ENCODE measurements at places on chromosomes 11 and 22. TPM values are rescaled to one million over a fixed set of nuclear protein-coding genes. Genes with fewer than 3 reads are reported as not detected.

QSER1 gene
- 0.66 TPM for polyA plus RNA-seq

DNA sequence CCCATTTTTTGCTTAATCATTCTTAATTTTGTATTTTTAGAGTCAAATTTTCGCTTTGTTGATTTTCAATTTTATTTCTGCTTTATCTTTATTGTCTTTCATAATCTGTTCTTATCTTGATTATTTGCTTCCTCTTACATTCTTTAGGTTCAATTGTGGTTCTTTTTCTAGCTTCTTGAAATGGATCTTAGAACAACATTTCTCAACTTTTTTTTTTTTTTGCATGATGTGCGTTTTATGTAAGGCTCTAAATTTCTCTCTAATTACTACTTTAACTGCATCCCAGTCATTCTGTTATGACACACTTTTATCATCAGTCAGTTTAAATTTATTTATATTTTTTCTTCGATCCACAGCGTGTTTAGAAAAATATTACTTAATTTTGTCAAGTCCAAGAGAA lies 65.2 kb upstream of the PARVA start:
- no peak overlapping the region for H3K4me3 ChIP-seq
- H3K27ac ChIP-seq, result no peak overlapping the region
- DNase-seq, result no peak
- no peaks in the 10 kb centered on the region for H3K27me3 ChIP-seq

HBB gene
- polyA plus RNA-seq, result 4.4 TPM

DNA sequence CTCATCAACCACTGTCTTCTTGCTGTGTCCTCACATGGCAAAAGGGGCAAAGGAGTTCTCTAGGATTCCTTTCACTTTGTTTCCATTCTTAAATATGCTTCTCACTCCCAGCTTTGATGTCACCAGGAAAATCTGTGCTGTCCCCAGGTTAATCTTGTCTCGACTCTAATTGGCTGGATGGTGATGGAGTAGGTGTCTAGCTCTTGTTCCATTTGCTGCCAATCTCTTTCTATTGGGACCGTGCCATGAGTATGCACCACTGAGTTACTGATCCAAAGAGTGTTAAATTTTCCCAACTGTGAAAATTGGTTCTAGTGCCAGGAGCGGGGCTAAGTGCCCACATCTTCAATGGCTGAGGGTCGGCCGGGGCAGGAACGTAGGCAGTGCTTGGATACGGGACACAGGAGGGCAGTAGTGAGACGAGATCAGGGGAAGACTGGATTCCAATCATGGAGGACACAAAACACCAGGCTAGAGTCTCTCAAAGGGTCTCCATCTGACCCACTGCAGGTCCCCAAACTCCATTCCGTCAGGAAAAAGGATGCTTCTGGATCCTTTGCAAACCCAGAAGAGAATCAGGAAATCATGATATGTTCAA lies 47.7 kb upstream of the CSNK2A3 start:
- no peaks in the 10 kb centered on the region for H3K36me3 ChIP-seq
- DNase-seq, result no peak
- no peaks in the 10 kb centered on the region for H3K4me1 ChIP-seq
- no peaks in the 10 kb centered on the region for H3K27me3 ChIP-seq

DNA sequence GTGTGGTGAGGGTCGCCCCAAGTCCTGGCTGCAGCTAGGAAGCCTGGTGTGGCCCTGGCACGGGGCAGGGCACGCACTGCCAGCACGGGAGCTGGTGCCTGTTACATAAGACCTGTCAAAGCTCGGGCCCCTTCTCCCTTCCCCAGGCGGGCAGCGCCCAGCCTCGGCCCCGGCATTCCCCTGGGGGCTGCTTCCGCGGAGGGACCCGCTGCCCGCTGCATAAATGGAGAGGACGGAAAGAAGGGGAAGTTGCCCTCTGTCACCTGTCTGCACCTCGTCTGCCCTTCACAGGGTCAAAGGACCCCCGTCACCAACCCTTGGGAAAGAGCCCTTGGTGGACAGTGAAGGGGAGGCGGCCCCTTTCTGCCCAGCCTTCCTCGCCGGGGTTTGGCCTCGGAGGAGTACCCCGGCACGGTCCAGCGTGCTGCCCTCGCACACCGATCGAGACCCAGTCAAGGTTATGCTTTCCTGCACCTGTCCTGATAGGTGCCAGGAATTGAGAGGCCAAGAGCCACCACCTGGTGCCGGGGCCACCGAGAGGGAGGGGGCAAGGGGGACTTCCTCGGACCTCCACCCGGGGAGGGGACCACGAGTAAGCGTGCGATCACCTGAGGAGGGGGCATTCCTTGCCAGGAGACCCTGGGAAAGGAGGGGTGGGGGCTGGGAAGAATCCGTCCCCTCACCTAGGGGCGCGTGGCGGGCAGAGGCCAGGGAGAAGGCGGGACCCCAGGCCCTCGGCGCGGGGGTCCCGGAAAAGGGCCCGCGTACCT lies 16.8 kb upstream of the MFRP start:
- no peak for DNase-seq
- no peak overlapping the region for H3K4me3 ChIP-seq
- no peak overlapping the region for H3K27ac ChIP-seq
- H3K36me3 ChIP-seq, result no peaks in the 10 kb centered on the region
